Activated T-helper 2 cell treated with anti-CD3 and anti-CD28 coated beads, Interferon-gamma antibody, Interleukin-2, Interleukin-4, amounts not matched to agents 10 μg/mL and 5 μg/mL and 100 μg/mL, durations not matched to agents 14 hours and 24 hours and 36 hours (primary cell): ENCODE measurements at places on chromosomes 3 and 15. TPM values are rescaled to one million over a fixed set of nuclear protein-coding genes. Genes with fewer than 3 reads are reported as not detected.

CLRN1 gene
- not detected in 2 replicates for total RNA-seq

SLC6A1 gene
- not detected in 2 replicates for total RNA-seq

DNA sequence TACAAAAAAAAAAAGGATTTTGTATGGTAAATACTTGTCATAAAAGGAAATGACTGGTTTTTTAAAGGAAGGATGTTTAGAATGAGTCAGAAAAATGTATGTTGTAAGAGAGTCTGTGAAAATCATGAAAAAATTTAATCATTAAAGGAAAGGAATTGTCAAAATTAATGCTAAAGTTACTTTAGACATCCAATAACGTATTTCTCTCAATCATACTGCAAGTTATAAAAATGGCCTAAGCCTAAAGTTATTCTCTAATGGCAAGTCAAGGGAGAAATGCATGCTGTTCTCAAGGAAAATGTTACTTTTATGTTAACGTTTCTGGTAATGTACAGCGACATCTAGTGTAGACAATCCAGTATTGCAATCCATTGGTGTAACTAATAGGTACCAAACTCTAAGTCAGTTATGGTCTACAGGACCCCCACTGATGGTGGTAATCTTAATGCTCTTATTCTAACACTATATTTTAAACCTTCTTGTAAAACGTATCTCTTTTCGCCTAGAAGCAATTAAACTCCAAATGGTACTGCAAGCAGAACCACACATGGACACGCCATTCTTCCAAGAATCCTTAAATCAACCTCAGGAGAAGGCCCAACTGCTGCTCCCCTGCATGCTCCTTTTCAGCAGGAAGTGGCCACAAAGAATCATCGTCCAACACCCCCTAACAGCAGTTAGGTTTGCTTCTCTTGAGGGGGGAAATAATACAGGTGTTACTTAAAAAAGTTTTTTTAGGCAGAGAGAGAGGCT lies 35.2 kb downstream of the NCEH1 start:
- no peak overlapping the region for H3K27ac ChIP-seq
- H3K4me1 ChIP-seq: peaks cover 15% of the 10 kb centered on the region
- H3K27me3 ChIP-seq: no peaks in the 10 kb centered on the region
- no peaks in the 10 kb centered on the region for H3K36me3 ChIP-seq
- H3K4me3 ChIP-seq: no peak overlapping the region

DNA sequence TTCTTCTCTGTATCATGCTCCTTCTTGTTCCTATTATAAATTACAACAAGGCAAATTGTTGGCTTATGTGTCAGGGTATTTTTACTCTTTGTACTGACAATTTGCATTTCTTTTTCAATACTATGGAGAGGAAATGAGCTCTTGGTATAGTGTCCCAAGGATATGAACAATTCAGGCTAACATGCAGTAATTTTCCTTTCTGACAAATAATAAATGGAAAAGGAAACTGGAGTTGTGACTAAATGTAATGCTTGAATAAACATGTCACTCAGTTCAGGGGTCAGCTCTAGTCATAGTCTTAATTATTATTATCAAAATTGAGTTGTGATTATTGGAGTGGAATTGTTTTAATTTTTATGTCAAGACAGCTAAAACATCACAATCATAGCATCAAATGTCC lies 256.0 kb upstream of the ZPLD1 start:
- peaks cover 4% of the 10 kb centered on the region for H3K27me3 ChIP-seq
- no peak overlapping the region for H3K27ac ChIP-seq
- no peak for DNase-seq
- H3K4me1 ChIP-seq: peaks cover 3% of the 10 kb centered on the region
- no peak overlapping the region for H3K4me3 ChIP-seq
- no peaks in the 10 kb centered on the region for H3K36me3 ChIP-seq

GRCh38 chr3:15492847-15493360 lies 28.6 kb downstream of the COLQ start:
- no peak overlapping the region for H3K27ac ChIP-seq
- H3K27me3 ChIP-seq: no peaks in the 10 kb centered on the region
- H3K36me3 ChIP-seq: no peaks in the 10 kb centered on the region
- no peak overlapping the region for H3K4me3 ChIP-seq
- no peak for DNase-seq

- DNase-seq: no peak
- H3K27ac ChIP-seq: no peak overlapping the region
- H3K4me3 ChIP-seq: no peak overlapping the region
- no peaks in the 10 kb centered on the region for H3K27me3 ChIP-seq
- H3K36me3 ChIP-seq: no peaks in the 10 kb centered on the region
Observed at GRCh38 chr15:53555226-53555625, 204.2 kb downstream of the WDR72 start.

DNA sequence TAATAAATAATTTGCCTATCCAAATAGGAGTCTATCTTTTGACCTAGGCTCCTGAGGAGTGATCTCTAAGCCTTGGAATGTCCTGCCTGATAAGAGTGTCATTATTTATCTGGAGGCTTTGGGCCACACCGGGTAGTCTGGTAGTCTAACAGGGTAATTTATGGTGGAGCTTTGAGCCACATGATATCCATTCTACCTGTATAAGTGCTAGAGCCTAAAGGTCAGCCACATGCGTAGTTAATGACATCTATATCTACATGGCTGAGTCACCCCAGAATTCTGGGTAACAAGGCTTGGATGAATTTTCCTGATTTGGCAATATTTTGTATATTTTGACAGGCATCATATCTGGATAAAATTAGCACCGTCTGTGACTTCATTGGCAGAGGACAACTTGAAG lies 681.4 kb downstream of the MCTP2 start:
- H3K4me1 ChIP-seq: no peaks in the 10 kb centered on the region
- no peak overlapping the region for H3K27ac ChIP-seq
- no peak overlapping the region for H3K4me3 ChIP-seq
- H3K36me3 ChIP-seq: no peaks in the 10 kb centered on the region
